ENCODE measurements at places on chromosomes 4 and X.

GRCh38 chr4:83009529-83009928, 1.1 kb downstream of the LIN54 start:
- DNase-seq = peak; percentile 10

DNA sequence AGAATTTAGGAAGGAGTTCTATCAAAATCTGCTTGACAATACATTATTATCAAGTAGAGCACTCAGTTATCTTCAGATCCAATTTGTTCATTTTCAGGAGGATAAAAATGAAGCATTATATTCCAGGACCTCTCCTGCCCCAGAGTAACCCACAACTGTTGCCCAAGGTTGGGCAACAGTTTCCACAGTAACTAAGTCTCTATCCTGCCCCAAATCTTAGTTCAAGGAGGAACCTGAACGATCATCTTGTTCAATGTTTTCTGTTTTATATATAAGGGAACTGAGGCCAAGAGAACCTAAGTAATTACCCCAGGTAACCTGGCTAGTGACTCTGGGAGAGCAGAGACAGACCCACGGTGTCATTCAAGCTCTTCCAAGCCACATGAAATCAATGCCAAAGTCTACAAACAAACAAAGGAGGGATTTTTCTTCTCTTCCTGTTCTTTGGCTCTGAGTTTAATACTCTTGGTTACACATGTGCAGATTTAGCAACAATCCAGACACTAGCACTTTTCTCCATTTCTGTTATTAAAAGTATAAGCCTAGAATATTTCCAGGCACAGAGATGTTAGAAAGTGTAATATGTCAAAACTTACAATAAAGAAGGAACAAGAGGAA, 105.6 kb downstream of the C4orf51 start:
- DNase-seq = no peak

DNA sequence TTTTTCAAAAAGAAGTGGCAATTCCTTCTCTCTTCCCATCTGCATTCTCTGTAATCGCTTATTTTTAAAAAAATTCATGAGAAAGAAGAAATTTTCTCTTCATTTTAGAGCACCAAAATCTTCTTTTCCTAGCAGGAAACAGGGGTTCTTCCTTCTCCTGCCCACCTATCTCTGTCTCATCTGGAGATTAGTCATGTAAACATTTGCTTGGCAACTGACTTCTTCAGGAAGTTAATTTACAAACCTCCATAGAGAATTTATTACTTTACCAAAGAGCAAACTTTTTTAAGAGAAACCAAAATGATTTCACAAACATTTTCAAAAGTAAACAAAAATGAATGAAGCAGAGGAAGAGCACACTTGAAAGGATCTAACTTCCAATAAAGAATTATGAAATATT, 13.5 kb downstream of the TTC29 start:
- DNase-seq = peak; percentile 7

DNA sequence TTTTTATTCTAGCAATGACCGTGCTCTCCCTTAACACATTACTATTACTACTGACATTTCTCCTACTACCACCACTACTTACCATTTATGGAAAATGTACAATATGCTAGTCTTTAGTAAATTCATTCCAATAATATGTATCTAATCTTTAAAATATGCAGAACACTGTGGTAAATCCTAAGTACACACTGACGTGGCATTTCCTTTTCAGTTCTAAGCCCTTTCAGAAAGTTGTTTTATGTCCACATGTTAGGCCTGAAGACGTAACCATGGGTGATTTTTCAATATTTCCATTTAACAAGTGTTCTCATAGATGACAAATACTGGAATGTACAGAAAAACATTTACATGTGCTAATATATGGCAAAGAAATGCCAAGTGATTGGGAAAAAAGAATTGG, 268.6 kb upstream of the SLIT2 start:
- no peak for DNase-seq

DNA sequence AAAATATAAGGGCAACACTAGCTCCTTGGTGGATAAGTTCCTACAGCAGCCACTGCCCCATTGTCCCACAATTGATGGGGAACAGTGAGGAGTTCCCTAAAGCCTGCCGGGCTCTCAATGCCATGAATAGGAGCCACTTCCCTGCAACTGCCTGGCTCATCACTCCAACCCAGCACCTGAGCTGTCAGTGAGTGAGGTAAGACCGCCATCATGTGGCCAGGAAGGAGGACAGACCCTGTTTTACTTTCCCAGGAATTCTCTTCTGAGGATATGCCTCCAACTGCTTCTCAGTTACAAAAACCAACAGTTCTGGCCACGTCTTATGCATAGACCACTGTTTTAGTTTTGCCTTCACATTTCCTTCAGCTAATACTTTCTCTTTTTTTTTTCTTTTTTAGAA, 45.5 kb downstream of the SRPX start:
- DNase-seq = no peak

GRCh38 chr4:100848841-100849240, 331.0 kb upstream of the EMCN start:
- DNase-seq = no peak

DNA sequence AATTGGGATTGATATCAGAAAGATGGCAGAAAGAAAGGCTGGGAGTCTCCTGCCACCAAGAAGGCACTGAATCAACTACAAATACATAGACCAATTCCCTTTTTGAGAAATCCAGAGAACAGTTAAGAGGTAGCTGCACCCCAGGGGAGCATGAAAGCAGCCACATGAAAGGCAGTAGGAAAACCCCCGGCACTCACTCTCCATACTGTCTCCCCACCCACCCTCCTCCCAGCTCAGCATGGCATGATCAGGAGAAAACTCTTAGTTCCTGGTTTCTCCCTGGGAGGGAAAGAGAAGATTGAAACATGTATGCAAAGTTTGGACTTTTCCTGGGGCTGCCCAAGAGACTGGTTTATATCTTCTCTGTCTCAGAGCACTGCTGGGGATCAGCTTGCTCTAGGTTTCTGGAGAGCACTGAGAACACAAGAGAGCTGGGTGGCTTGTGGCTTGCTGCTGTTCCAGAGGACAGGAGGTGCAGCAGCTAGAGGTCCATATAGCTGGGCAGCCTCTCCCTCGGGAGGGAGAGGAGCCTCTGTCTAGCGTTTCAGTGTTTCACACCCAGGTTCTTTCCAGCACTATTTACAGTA, 305.7 kb downstream of the PDGFC start:
- DNase-seq = peak; percentile 34

DNA sequence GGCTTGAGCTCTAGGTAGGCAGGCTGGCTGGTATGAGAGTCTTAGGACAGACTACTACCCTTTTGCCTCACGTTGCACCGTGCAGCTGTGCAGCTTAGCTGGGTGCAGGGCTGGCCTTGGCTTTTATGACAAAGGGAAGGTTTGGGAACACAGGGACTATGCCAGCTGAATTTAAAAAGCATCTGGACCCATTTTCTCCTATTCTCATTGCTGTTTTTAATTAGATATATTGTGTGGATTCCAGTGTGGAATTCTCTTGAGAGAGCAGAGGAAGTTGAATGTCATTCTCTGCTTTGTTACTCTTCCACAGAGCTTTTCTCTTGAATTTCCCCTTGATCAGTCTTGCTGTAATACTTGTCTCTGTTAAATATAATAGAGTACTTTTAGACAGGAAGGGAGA, 192.7 kb downstream of the ZNF330 start:
- no peak for DNase-seq

DNA sequence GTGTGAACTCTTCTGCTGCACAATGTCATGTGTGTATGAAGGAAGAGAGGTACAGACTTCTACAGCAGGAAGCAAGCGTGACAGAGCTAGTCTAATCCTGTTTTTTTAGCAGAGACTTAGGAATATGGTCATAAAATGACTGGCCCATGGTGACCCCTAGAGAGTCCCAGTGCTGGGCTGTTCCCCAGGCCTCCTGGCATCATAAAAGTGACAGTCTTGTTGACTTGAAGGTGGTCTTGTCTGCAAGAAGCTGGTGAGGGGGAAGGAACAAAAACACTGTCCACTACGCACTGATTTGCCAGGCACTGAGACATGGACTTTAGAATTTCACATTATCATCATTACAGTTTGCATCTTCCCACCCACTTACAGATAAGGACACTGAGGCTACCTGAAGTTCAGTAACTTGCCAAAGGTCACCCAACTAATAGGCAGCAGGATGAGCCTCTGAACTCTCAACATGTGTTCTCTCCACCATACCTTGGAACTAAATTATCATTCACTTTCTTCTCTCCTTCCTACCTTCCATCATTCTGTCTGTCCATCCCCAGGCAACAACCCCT, 63.0 kb downstream of the HADH start:
- no peak for DNase-seq

DNA sequence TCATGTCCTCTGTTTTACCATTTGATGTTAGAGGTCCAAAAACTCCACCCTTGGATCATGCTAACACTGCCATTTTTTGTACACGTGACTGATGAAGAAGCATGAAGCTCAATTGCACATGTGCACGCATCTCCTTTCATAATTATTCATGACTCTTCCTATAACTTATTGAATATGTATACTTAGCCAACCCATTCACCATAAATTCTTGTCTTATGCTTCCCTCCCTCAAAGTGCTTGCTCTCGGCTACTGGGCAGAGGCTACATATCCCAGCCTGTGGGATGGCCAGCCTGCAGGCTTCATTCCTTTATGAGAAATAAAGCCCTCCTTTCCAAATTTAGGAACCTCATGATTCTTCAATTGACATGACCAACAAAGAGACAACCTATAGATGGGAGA, 17.5 kb upstream of the BMP15 start:
- DNase-seq = no peak

- DNase-seq = no peak
Measured at GRCh38 chrX:136549226-136549625, 17.2 kb downstream of the VGLL1 start.

GRCh38 chr4:42640613-42641012, 16.3 kb downstream of the ATP8A1 start:
- no peak for DNase-seq

DNA sequence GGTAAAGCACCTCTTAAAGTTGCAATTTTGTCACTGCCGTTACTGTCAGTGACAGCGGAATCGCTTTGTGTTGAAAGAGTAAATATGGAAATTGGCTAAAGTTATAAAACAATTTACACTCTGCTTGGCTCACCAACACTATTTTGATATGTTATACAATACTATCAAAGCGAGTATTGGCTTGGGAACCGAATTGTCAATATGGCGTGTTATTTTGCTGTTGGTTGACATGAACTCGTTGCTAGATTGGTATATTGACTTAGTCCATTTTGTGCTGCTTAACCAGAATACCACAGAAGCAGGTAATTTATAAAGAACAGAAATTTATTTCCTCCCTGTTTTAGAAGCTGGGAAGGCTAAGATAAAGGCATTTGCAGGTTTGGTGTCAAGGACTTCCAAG, 58.6 kb downstream of the DCK start:
- no peak for DNase-seq

GRCh38 chrX:9343971-9344370, 120.9 kb upstream of the TBL1X start:
- no peak for DNase-seq

GRCh38 chrX:133655275-133656265, 240.3 kb upstream of the GPC4 start:
- peak; percentile 63 for DNase-seq

DNA sequence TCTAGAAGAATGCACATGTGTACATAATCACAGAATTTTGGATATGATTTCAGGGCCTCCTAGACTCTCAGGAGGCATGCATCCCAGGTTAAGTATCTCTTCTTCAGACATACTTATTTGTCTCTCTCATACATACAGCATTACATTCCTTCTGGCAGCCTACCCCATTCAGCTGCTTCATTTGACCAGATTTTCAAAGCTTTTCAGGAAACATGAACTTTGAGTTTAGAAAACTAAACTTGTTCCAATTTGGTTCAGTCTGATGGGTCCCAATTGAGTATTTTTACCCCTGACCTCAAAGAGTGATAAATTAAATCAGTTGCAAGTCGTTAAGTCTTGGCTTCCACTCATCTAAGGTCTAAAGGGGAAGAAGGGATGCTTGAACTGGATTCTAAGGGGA, 330.9 kb downstream of the ARHGAP24 start:
- no peak for DNase-seq

DNA sequence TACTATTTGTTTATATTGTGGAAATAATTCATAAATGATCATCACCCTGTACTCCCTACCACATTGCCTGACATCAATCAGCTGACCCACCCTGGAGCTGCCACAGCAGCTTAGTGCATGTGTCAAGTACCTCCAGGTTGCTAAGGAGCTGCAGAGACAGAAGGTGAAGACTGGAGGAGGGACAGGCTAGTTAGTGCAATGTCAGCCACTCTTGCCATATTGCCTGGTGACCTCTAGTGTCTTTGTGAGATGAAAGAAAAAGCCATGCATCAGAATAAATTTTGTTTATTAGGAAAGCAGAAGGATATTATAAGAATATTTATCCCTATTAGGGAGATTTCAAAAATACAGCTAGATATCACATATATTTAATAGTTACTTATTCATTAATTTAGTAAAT, 243.9 kb upstream of the FAT4 start:
- no peak for DNase-seq

- DNase-seq = no peak
Measured at GRCh38 chr4:75490155-75490554, 24.0 kb downstream of the RCHY1 start.

GRCh38 chr4:158605393-158605792, 66.3 kb downstream of the C4orf46 start:
- DNase-seq = no peak

GRCh38 chr4:113588895-113589668, 172.5 kb downstream of the CAMK2D start:
- no peak for DNase-seq

GRCh38 chrX:13131396-13132137, 87.1 kb upstream of the FAM9C start:
- DNase-seq = peak; percentile 37

GRCh38 chr4:87117732-87118075, 102.7 kb downstream of the KLHL8 start:
- DNase-seq = no peak

DNA sequence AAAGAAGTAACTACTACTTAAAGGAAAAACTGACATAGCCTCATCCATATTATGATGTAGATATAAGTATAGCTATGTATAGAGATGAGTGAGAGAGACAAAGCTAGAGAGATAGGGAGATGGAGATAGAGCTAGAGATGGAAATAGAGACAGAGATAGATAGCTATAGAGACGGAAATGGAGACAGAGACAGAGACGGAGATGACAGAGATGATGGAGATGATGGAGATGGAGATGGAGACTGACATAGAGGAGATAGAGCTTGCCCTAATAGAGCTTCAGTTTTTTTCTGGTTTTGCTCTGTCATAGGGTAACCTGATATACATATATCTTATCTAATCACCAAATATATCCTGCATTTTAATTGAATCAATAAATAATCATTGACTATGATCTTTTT, 4.3 kb downstream of the EDNRA start:
- DNase-seq = no peak

GRCh38 chrX:17056868-17057608, 110.6 kb downstream of the REPS2 start:
- no peak for DNase-seq

Data from inflammatory macrophage treated with lipopolysaccharide for 1 hour (primary cell).